ENCODE measurements at places on chromosomes 3 and 15.
A peak's percentile ranks its signal among the peaks of the same experiment; 100 is the strongest.

DNA sequence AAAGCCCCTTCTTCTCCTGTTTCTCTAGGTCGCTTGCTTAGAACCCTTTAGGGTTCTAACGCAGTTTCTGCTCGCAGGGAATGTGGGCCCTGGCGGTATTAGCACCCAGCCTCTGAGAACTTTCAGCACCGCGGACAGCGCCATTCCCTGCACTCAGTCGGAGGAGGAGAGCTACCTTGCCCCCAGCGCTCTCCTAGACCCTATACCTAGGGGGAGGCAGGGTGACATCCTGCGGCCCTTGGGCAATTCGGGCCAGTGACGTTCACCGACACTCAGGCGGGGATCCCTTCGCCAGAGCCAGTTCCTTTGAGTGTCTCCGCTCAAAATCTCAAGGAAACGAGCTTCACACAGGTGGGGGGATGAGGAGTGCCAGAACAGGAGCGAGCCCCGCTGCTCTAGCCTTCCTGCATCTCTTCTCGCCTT lies 1.3 kb downstream of the SLC7A14 start:
- DNase-seq = no peak

DNA sequence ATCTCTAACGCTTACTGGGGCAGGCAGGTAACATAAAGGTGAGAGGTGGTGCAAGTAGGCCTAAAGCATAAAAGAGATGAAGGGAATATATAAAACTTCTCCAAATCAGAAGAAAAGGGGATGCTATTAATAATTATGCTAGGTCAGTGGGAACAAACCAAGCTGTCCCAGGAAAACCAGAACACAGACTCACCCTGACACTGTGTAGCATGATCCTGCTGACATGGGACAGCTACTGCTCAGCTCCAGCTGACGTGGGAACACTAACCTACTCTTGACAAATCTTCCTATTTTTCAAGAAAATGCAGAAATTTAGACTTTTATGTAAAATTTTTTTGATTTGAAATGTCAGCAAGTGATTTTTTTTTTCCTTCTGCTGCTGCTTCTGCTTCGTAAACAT lies 203.5 kb downstream of the KCNMB2 start:
- no peak for DNase-seq

DNA sequence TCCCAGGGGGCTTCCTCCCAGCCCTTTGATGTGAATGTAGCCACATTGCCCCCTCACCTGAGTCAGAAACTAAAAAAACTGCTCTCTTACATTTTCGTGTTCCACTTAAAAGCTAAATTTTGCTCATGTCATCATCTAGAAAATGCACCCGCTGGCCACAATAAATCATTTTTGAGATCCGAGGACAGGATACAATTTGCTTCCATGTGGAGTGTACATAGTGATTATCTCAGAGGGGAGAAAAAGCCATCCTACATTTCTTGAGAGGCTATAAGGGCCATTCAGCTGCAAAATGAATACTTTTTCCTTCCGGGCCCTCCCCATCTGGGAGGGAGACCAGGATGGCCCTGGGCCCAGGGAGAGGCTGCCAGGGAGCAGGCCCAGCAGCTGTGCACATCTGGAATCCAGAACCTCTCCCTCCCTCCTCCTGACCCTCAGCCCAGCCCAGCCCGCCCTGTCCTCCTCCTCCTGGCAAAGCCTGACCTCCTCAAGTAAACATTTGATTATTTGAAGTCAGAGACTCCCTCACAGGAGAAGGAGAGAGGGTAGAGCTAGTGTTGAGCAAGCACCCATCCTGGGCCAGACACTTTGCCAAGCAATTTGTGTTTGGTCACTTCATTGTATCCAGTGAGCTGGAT lies 59.1 kb downstream of the CORO2B start:
- no peak for DNase-seq

DNA sequence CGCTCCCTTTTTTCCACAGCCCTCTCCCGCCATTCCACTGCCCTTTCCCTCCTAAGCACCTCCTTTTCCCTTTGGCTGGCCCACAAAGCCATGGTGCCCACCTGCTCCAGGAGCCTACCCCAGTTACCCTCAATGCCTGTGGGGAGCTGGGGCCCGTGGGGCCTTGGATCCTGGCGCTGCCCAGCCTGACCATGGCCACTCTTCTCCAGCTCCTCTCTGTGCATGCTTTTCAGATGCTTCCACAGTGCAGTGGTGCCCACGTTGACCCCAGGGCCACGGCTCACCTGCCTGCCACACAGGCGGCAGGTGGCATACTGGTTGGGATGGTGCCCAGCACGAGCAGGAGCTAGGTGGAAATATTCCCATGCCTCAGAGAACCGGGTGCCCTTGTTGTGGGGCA lies 1.5 kb downstream of the ZBED2 start:
- no peak for DNase-seq

GRCh38 chr3:144923046-144923775 lies 951.6 kb downstream of the DIPK2A start:
- no peak for DNase-seq

DNA sequence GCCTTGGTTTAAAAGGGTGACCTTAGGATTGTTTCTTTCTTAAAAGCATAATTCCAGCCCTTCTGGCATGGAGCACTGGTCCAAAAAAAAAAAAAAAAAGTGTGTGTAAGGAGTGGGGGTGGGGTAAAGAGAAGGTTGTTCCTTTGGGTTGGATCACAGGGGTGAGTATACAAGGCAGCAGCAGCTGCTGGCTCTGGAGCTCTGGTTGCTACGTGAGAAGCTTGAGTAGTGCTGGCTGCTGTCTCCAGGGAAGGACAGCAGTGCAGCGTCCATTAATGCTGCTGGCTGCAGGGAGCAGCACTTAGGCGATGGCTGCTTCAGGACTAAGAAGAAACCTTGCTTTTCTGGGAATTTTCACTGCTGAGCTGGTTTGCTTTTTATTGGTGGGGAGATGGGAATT lies 2.3 kb downstream of the SETD5 start:
- peak; percentile 88 for DNase-seq

DNA sequence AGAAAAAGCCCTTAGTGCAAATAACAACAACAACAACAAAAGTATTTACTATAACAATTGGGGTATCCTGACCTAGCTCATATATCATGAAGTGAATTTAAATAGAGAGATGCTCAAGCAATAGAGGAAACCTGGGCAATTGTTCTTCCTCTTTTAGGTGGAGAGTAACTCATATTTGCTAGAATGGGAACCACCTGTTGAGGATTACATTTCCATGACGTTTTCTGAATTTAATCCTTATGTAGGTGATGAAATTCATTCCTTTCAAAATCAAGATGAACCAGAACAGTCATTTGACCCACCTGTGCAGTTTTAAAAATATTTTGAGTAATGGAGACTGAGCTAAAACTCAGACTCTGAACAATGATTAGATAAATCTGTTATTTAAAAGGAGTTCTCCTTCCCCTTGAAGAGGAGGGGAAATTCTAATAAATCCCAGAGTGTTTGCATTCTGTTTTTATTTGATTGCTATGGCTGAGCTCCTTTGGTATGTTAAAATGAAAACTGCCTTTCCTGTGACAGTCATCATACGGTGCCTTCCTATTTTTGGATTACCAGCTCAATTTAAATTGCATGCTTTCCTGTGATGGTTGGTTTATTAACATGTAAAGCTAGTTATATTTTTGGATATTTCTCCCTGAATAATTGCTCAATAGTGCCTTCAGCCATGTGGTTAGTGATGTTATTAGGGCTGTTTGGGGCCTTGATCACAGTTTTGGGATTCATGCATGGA lies 24.3 kb downstream of the VPS8 start:
- DNase-seq = no peak

GRCh38 chr3:88211096-88211890 lies 61.5 kb downstream of the C3orf38 start:
- DNase-seq = no peak

DNA sequence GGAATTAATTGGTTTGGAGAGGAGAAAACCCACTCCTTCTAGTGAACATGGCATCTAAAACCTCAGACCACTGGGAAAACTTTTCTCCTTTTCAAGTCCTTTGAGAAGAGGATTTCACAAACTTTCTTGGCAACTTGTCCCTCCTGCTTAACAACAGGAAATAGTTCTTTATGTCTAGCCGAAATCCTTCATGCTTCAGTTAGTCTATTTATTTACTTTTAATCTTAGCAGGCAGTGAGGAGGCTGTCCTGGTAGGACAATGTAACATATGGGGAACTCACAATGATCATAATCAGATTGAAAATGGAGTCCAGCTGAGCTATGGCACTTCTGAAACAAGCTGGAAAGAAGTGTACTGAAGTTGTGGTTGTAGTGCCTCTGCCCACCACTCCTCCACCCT lies 50.6 kb downstream of the KY start:
- peak; percentile 47 for DNase-seq

DNA sequence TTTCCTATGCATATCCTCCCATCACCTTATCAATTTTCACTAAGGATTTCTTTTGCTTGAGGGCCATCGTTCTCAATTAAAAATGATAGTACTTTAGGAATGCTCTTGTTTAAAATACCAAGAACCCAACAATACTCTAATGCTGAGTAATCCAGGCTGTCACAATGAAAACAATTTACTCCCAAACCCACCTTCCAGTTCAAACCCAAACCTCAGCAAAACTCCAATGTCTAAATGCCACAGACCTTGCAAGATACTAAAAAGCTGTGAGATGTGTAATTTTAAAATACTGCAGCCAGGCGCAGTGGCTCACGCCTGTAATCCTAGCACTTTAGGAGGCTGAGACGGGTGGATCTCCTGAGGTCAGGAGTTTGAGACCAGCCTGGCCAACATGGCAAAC lies 889.8 kb downstream of the ROBO1 start:
- peak; percentile 75 for DNase-seq

GRCh38 chr15:45262906-45263461 lies 10.9 kb downstream of the SLC28A2 start:
- no peak for DNase-seq

- DNase-seq = no peak
These were observed 108.6 kb downstream of the RPLP1 start for GRCh38 chr15:69561071-69561784.

GRCh38 chr15:43775411-43775965 lies 1.3 kb downstream of the ELL3 start:
- DNase-seq = no peak

GRCh38 chr15:69758291-69758771 lies 305.7 kb downstream of the RPLP1 start:
- no peak for DNase-seq

- DNase-seq = no peak
These were observed 42.6 kb upstream of the MRPS22 start for GRCh38 chr3:139301183-139301582.

DNA sequence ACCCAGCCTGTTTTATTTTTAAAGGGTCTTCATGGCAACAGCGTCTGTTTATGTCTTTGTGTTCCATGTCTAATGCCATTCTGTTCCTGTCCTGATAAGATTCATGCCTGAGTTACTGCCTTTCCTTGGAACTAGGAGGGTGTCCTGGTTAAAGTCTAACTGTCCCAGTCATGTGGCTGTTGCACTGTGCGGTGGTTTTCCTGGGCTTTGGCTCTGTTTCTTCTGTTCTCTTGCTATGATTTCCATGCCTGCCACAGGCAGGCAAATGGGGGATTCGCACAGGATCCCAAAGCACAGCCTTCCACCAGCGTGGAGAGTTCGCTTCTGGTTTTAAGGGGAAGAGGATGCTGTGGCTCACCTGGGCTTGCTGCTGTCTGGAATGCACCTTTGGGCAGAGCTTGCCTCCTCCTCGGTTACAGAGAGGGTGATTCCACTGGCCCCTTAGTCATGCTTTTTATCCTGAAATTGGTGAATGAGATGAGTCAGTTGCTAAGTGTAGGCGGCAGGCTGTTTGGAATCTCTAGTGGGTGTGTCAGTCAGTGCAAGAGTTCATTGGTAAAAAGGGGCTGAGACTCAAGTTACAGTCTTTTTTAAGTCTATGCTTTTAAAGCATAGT lies 86.8 kb downstream of the CCK start:
- DNase-seq = peak; percentile 81

DNA sequence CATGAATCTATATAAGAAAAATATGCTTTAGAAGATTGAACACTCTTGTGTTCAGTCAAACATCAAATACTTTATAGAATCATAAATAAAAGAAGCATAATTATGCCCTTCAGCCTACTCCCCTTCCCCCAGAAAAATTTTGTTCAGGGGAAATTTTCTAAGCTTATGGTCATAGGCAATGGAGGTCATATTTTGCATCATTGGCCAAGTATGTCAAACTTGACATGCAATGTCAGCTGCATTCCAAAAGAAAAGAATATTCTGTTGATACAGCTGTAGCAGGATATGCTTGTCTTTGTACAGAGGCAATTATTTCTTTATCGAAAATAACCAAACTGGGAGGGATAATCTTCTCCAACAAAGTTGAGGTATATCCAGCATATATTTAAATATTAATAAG lies 328.2 kb downstream of the ZIC1 start:
- no peak for DNase-seq

Data from non-pigmented ciliary epithelial cell (primary cell).